ENCODE measurements at places on chromosomes 4 and X.

- H3K4me1 ChIP-seq = no peaks in the 10 kb centered on the region
- H3K27ac ChIP-seq = no peak overlapping the region
- H3K27me3 ChIP-seq = no peaks in the 10 kb centered on the region
- H3K4me3 ChIP-seq = no peak overlapping the region
Measured at GRCh38 chr4:165009493-165010227, 22.1 kb upstream of the TRIM60 start.

GRCh38 chr4:15990570-15991285 is 27.8 kb upstream of the FGFBP2 start:
- H3K4me3 ChIP-seq = no peak overlapping the region
- no peak overlapping the region for H3K27ac ChIP-seq

DNA sequence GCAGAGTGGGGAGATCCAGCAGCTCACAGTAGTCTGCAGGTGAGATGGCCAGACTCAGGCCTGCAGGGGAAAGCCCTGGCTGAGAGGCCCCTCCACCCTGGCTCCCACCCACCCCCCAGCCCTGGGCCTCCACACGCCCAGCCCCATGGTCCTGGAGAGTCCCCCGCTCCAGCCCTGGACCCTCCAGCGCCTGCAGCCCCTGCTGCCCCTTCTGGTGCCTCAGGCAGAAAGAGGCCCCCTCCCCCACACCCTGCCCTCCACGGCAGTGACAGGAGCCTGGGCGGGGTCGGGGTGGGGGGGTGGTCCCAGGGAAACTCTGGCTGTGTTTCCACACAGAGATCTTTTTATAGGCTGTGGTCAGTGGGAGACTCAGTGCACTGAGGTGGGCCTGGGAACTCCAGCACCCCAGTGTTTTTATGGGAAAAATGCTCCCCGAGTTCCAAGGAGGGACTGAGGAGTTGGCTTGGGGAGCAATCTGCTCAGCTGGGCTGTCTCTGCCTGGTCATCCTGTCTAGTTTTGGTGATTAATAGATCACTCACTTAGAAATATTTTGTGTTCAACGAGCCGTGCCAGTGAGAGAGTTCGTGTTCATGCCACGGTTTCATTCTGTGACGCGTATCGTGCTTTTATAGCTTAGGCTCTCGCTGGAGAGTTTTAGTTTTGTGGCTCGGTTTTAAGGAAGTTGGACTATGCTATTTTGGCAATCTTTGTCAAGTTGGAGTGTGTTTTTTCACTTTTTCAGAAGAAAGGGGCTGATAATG is 53.1 kb upstream of the HGFAC start:
- DNase-seq = peak; percentile 75
- no peaks in the 10 kb centered on the region for H3K27me3 ChIP-seq
- peaks cover 57% of the 10 kb centered on the region for H3K4me1 ChIP-seq

DNA sequence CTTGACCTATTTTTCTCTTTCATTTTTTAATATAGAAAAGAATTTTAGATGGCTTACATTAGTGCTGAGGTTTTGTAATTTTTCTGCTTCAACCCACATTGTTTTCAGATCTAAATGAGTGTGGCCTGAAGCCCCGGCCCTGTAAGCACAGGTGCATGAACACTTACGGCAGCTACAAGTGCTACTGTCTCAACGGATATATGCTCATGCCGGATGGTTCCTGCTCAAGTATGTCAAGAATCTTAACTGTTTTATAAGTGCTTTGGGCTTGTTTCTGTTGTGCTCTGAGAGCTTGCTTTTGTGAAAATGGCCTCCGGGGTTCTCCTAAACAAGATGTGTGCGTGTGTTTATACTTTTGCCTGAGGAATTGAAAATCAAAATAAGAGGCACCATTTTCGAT is 41.6 kb downstream of the NPNT start:
- no peak overlapping the region for H3K4me3 ChIP-seq
- H3K27me3 ChIP-seq = no peaks in the 10 kb centered on the region
- DNase-seq = no peak
- H3K4me1 ChIP-seq = no peaks in the 10 kb centered on the region

GRCh38 chr4:124409044-124409443 is 303.5 kb downstream of the ANKRD50 start:
- no peak overlapping the region for H3K27ac ChIP-seq
- DNase-seq = no peak
- no peaks in the 10 kb centered on the region for H3K36me3 ChIP-seq
- H3K27me3 ChIP-seq = no peaks in the 10 kb centered on the region

- H3K27me3 ChIP-seq = no peaks in the 10 kb centered on the region
- no peak overlapping the region for H3K4me3 ChIP-seq
- no peak for DNase-seq
Measured at GRCh38 chr4:6852582-6852981, 57.0 kb upstream of the TBC1D14 start.

DNA sequence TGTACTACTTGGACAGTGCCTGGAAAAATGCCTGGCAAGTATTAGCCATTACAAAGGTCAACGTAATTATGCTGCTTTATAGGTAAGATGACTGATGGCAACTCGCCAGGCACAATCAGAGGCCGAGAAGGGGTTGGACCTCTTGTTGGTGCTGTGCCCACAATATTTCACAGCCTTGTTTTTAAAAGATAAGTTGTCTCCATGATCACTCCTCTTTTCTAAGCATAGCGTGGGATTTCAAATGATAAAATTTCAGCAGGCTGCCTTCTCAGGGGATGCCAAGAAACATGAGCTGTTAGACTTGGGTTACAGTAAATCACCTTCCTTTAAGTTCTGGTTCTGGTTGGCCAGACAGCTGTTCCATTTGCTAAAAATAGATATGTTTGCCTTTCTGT is 26.9 kb downstream of the HOPX start:
- peaks cover 28% of the 10 kb centered on the region for H3K4me1 ChIP-seq
- DNase-seq = peak; percentile 42
- no peak overlapping the region for H3K4me3 ChIP-seq
- H3K27me3 ChIP-seq = peaks cover 21% of the 10 kb centered on the region
- no peaks in the 10 kb centered on the region for H3K36me3 ChIP-seq

DNA sequence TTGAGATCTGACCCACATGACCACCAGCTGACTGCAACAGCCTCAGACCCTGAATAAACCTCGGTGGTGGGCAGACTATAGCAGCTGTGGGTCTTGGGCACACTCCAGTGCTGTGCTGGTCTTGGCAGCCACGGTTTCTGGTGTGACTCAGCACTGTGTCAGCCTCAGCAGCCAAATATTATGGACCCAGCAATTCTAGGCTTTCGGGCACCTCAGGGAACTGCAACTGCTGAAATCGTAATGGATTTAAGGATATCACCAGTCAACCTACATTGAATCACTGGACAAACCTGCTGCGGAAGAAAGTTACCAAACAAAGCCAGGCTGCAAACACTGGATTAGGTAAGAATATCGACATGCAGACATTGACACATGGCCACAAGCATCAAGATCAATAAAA is 10.5 kb upstream of the UBE2NL start:
- DNase-seq = no peak
- H3K36me3 ChIP-seq = no peaks in the 10 kb centered on the region
- H3K4me3 ChIP-seq = no peak overlapping the region
- H3K27ac ChIP-seq = no peak overlapping the region
- no peaks in the 10 kb centered on the region for H3K27me3 ChIP-seq

DNA sequence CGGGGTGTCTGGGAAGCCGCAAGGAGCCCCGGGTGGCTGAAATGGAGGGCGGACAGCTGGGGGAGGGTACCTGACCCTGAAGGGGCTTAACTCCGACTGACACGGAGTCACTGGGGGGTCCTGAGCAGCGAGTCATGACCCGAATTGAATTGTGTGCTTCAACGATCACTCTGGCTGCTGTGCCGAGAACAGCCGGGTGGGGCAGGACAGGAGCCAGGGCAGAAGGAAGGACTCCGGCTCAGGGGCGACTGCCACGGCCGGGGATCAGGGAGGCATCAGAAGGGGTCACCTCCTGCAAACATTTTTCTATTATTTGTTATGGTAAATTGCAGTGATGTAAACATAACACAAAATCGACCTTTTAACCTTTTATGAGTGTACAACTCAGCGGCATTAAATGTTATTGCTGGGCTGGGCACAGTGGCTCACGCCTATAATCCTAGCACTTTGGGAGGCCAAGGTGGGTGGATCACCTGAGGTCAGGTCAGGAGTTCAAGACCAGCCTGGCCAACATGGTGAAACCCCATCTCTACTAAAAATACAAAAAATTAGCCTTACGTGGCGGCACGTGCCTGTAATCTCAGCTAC is 21.6 kb downstream of the ZFYVE28 start:
- peaks cover 13% of the 10 kb centered on the region for H3K27me3 ChIP-seq
- no peaks in the 10 kb centered on the region for H3K36me3 ChIP-seq
- DNase-seq = no peak
- H3K27ac ChIP-seq = no peak overlapping the region

- H3K4me1 ChIP-seq = no peaks in the 10 kb centered on the region
- DNase-seq = no peak
- H3K27ac ChIP-seq = no peak overlapping the region
- no peaks in the 10 kb centered on the region for H3K36me3 ChIP-seq
- H3K4me3 ChIP-seq = no peak overlapping the region
- no peaks in the 10 kb centered on the region for H3K27me3 ChIP-seq
Measured at GRCh38 chr4:21034728-21035127, 334.5 kb downstream of the PACRGL start.

DNA sequence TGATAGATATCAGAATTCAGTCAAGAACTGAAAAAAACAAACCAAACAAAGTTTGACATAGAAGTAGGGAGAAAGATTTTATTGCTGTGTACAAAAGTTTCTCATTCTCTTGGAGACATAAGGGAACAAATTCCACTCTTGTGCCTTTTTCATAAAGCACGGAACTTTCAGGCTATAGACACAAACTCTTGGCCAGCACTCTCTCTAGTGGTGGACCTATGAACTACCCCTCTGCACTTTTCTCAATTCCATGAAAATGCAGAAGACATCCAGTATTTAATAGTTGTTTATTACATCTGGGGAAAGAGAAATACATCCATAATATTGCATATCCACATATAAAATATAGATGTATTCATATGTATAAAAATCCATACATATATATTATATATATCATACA is 291.6 kb upstream of the HS3ST1 start:
- peaks cover 5% of the 10 kb centered on the region for H3K4me1 ChIP-seq
- DNase-seq = peak; percentile 60
- no peak overlapping the region for H3K4me3 ChIP-seq
- no peaks in the 10 kb centered on the region for H3K27me3 ChIP-seq
- no peaks in the 10 kb centered on the region for H3K36me3 ChIP-seq

DNA sequence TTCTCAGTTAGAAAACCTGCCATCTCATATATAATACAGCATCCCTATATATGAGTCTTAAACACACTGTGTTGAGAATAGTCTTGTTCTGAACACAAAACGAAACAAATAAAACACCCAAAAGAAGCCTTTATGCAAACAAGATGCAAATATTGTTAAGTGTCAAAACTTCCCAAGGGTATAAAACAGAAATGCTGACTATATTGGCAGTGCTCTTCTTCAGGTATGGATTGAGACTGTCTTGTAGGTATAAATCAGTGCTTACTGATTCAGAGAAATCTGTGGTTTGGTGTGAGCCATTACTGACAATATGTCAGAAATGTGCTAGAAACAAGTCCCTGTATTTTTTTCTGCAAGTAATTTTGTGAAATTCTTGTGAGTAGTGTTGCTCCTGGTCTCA is 82.8 kb upstream of the CTSO start:
- no peak overlapping the region for H3K27ac ChIP-seq
- H3K4me3 ChIP-seq = no peak overlapping the region
- no peaks in the 10 kb centered on the region for H3K4me1 ChIP-seq

DNA sequence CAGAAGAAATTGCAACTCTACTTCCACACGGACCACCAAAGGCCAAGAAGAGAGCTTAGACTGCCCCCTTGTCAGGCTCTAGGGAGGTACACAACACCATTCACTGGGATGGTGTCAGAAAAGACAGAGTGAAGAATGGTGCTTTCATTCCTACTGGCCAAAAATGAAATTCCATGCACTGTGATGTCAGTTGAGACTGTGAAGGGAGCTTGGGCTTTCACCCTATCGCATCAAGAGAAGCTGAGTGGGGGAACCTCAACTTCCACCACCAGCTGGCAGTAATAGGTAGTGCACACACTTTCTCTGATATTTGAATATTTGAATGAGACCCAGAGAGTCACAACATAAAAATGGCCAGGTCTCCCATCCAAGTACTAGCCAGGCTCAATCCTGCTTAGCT is 65.9 kb downstream of the ZNF711 start:
- H3K36me3 ChIP-seq = no peaks in the 10 kb centered on the region
- DNase-seq = no peak
- no peak overlapping the region for H3K27ac ChIP-seq
- H3K4me3 ChIP-seq = no peak overlapping the region

DNA sequence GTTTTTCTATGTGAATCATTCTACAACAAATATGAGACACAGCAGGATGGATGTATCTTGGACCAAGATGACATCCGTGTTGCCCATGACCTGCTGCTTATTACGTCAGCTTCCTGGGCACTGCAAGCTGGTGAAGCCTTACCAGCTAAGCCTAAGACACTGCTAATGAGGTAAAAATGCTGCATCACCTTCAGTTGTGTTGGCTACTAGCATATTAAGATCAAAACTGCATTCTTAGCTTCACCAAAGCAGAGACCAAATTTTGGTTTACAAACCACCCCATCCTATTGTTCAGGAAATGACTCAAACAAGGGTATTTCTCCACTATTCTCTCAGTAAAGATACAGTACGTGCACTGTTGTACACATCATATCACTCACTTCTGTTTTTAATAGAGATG is 50.3 kb downstream of the MAML3 start:
- no peaks in the 10 kb centered on the region for H3K27me3 ChIP-seq
- no peaks in the 10 kb centered on the region for H3K36me3 ChIP-seq
- peaks cover 33% of the 10 kb centered on the region for H3K4me1 ChIP-seq
- DNase-seq = no peak

DNA sequence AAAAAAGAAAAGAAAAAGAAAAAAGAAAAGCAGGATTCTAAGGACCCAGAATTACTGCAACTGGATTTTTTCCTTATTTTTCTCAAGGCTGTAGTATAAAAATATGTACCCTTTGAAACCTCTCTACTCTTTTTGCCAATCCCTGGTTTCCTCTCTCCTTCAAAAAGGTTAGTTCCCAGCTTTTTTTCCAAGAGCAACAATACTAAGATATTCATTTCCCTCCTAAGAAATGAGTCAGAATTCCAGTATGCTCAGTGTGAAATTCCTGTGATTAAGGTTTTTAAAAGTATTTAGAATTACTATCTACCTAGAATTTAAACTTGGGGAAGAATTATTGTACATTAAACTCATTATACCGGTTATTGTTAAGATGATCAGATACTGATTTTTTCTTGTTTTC is 22.0 kb downstream of the SMIM14 start:
- peaks cover 68% of the 10 kb centered on the region for H3K4me1 ChIP-seq
- no peak for DNase-seq
- no peak overlapping the region for H3K4me3 ChIP-seq
- H3K27me3 ChIP-seq = no peaks in the 10 kb centered on the region
- H3K27ac ChIP-seq = peak overlapping the region; percentile 83

DNA sequence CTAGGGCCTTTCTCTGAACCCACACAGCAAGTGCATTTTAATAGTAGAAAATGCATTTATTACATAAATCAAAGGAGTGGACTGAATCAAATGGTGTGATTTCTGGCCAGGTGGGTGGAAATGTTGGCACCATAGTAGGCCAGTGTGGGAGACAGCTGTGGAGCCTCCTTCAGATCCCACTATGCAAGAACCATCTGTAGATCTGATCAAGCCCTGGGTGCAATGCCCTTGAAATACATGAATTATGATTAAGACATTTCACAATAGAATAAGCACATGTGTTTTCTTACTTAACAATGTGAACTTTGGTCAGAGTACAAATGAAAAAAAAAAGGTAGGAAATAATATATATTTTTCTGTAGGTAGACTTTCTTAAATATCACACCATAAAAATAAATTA is 204.3 kb downstream of the PCDH7 start:
- H3K27ac ChIP-seq = no peak overlapping the region
- H3K4me1 ChIP-seq = no peaks in the 10 kb centered on the region
- no peaks in the 10 kb centered on the region for H3K36me3 ChIP-seq
- no peak for DNase-seq
- no peak overlapping the region for H3K4me3 ChIP-seq
